Small intestine (tissue), 16 donors: ENCODE measurements at places on chromosomes 1 and 21.

DNA sequence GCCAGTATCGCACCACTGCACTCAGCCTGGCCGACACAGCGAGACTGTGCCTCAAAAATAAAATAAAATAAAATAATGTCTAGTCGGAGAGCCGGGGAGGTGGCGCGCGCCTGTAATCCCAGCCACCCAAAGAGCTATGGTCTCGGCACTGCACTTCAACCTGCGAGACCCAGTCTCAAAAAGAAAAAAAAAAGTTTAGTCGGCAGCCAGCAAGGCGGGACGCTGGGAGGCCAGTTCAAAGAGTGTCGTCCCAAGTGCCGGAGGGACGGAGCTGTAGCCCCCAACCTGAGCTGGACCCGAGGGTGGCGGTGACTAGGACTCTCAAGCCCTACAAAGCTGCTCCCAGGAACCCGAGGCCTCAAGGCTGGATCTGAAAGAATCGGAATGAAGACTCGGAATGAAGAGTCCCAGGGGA is 632 bp upstream of the FALEC start:
- H3K27me3 ChIP-seq = no peaks in the 10 kb centered on the region
- DNase-seq = no peak
- peaks cover 12% of the 10 kb centered on the region for H3K4me1 ChIP-seq
- peak overlapping the region; percentile 39 for H3K27ac ChIP-seq

GRCh38 chr1:182658055-182658454 is 26.3 kb downstream of the RGS8 start:
- no peak for DNase-seq
- no peaks in the 10 kb centered on the region for H3K27me3 ChIP-seq
- H3K36me3 ChIP-seq = no peaks in the 10 kb centered on the region
- H3K4me1 ChIP-seq = no peaks in the 10 kb centered on the region

GRCh38 chr1:45864167-45865106 is 61.0 kb downstream of the MAST2 start:
- no peak overlapping the region for H3K4me3 ChIP-seq
- H3K36me3 ChIP-seq = no peaks in the 10 kb centered on the region
- DNase-seq = no peak
- no peaks in the 10 kb centered on the region for H3K4me1 ChIP-seq
- no peak overlapping the region for H3K27ac ChIP-seq

GRCh38 chr1:229945795-229946194 is 121.2 kb upstream of the GALNT2 start:
- H3K27me3 ChIP-seq = no peaks in the 10 kb centered on the region
- H3K4me1 ChIP-seq = no peaks in the 10 kb centered on the region
- no peak overlapping the region for H3K4me3 ChIP-seq
- no peak for DNase-seq
- H3K36me3 ChIP-seq = no peaks in the 10 kb centered on the region
- no peak overlapping the region for H3K27ac ChIP-seq

DNA sequence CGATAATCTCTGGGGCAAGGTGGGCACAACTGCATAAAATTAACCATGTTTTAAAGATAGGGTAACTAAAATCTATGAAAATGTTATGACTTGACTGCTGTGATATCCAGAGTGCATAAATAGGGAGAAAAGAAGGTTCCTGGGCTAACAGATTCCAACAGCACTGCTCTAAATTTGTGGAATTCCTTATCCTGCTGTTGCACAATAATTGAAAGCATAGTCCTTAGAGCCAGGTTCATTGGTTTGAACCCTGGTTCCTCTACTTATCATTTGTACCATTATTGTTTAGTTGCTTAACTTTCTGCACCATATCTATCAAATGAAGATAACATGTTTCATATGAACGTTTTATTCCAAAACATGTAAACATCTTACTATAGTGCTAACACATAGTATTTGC is 219.0 kb downstream of the NUF2 start:
- no peak overlapping the region for H3K27ac ChIP-seq
- DNase-seq = no peak
- H3K27me3 ChIP-seq = no peaks in the 10 kb centered on the region
- no peaks in the 10 kb centered on the region for H3K36me3 ChIP-seq
- no peaks in the 10 kb centered on the region for H3K4me1 ChIP-seq
- H3K4me3 ChIP-seq = no peak overlapping the region

DNA sequence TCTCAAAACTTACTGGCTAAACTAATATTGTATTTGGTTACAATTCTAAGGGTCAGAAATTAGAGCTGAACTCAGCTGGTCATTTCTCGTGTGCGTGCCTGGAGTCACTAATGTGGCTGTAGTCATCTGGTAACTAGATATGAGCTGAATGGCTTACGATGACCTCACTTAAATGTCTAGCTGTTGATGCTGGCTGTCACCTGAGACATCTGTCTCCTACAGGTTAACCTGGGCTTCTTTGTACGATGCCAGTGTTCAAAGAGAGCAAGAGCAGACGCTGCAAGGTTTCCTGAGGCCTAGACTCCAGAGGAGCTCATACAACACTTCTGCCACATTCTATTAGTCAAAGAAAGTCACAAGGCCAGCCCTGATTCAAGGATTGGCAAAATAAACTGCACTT is 17.1 kb upstream of the ALG6 start:
- H3K27ac ChIP-seq = no peak overlapping the region
- no peaks in the 10 kb centered on the region for H3K4me1 ChIP-seq
- no peak overlapping the region for H3K4me3 ChIP-seq
- H3K36me3 ChIP-seq = no peaks in the 10 kb centered on the region

GRCh38 chr1:52672946-52673345 is 25.2 kb downstream of the COA7 start:
- no peak overlapping the region for H3K4me3 ChIP-seq
- H3K27me3 ChIP-seq = no peaks in the 10 kb centered on the region
- DNase-seq = no peak
- no peak overlapping the region for H3K27ac ChIP-seq
- H3K36me3 ChIP-seq = no peaks in the 10 kb centered on the region
- H3K4me1 ChIP-seq = no peaks in the 10 kb centered on the region

- H3K4me3 ChIP-seq = no peak overlapping the region
- no peaks in the 10 kb centered on the region for H3K27me3 ChIP-seq
- no peaks in the 10 kb centered on the region for H3K36me3 ChIP-seq
- no peak overlapping the region for H3K27ac ChIP-seq
- no peaks in the 10 kb centered on the region for H3K4me1 ChIP-seq
Observed at GRCh38 chr1:83632906-83633305, 366.0 kb downstream of the TTLL7 start.
